ENCODE measurements at places on chromosomes 7 and 10. TPM values are rescaled to one million over a fixed set of nuclear protein-coding genes. Genes with fewer than 3 reads are reported as not detected.

Gene NUTM2E
- not detected for total RNA-seq

Gene PKD1L1
- under 0.01 TPM for total RNA-seq

Gene DYNC1I1
- total RNA-seq, result 1.2 TPM

Gene SLC18A3
- not detected for total RNA-seq

Gene FOXP2
- total RNA-seq, result 6.2 TPM

Gene C10orf62
- total RNA-seq, result not detected

Gene H2BK1
- not detected for total RNA-seq

Gene GRK5
- total RNA-seq, result 5.3 TPM

Gene CHN2
- total RNA-seq, result 2.4 TPM

Gene APBB1IP
- total RNA-seq, result not detected

Gene SCRN1
- total RNA-seq, result 16.0 TPM

Gene EZH2
- total RNA-seq, result 8.9 TPM

Gene HECW1
- not detected for total RNA-seq

Gene TNS3
- total RNA-seq, result 94.9 TPM

Gene NRG3
- 0.67 TPM for total RNA-seq

Gene NOBOX
- not detected for total RNA-seq

Gene MALRD1
- not detected for total RNA-seq

Gene ZPBP
- total RNA-seq, result not detected

Gene LIPN
- total RNA-seq, result not detected

Gene SRRM3
- total RNA-seq, result 1.00 TPM

Gene ZNF479
- not detected for total RNA-seq

Gene UTF1
- not detected for total RNA-seq

Gene GIMAP2
- total RNA-seq, result 2.1 TPM

Gene PDSS1
- total RNA-seq, result 17.6 TPM

Gene AOC1
- not detected for total RNA-seq

Gene MTURN
- total RNA-seq, result 18.6 TPM

Gene TEX36
- not detected for total RNA-seq

Gene SLC18A2
- total RNA-seq, result under 0.01 TPM

Gene CAMK1D
- total RNA-seq, result under 0.01 TPM

Gene GPR37
- 3.1 TPM for total RNA-seq

Gene RELN
- not detected for total RNA-seq

Gene MTPN
- total RNA-seq, result 89.1 TPM

Gene ST8SIA6
- total RNA-seq, result 41.3 TPM

Gene SGCE
- total RNA-seq, result 56.6 TPM
